CD4-positive, alpha-beta T cell treated with Interferon gamma for 1 hour (primary cell): ENCODE measurements at places on chromosomes 3 and 15.

DNA sequence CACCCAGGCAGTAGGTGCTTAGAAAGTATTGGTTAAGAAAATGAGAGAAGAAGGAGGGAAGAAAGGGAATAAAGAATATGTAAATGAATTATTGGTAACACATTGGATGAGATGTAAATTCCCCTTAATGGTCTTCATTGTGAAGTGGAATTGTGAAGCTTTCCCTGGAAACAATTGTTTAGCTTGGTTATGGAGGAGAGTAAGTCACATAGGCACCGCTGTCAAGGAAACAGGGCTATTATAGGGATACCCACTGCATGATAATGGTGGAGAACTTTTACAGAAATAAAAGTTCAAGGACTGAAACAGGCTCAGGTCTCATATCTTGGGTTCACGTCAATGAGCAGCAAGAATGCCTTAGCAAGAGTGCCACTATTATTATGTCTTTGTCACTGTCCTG lies 9.5 kb downstream of the SYNPR start:
- no peak for DNase-seq

GRCh38 chr15:26391567-26392194 lies 381.2 kb downstream of the GABRB3 start:
- no peak for DNase-seq

GRCh38 chr15:81023483-81024264 lies 23.0 kb downstream of the TLNRD1 start:
- DNase-seq: peak; percentile 62

- DNase-seq: no peak
Measured at GRCh38 chr3:134354612-134355251, 19.5 kb downstream of the AMOTL2 start.

DNA sequence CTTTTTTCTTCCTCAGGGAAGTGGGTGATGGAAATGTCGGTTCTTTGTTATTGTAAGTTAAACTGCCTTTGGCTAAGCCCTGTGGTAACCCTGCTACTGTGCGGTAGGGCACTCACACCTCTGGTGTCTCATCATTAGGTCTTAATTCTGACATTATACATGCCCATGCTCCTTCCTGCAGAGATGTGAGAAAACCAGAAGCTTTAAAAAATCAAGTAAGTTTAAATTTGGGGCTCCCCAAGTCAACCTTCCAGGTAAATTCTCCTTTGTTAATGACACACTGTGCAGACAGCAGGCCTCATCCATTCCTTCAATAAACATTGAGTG lies 155.8 kb downstream of the FAM43A start:
- no peak for DNase-seq

GRCh38 chr3:140351466-140351865 lies 326.4 kb upstream of the TRIM42 start:
- DNase-seq: no peak

GRCh38 chr3:134619301-134619615 lies 31.6 kb downstream of the KY start:
- no peak for DNase-seq

- no peak for DNase-seq
Measured at GRCh38 chr3:71288269-71288930, 295.1 kb downstream of the FOXP1 start.

DNA sequence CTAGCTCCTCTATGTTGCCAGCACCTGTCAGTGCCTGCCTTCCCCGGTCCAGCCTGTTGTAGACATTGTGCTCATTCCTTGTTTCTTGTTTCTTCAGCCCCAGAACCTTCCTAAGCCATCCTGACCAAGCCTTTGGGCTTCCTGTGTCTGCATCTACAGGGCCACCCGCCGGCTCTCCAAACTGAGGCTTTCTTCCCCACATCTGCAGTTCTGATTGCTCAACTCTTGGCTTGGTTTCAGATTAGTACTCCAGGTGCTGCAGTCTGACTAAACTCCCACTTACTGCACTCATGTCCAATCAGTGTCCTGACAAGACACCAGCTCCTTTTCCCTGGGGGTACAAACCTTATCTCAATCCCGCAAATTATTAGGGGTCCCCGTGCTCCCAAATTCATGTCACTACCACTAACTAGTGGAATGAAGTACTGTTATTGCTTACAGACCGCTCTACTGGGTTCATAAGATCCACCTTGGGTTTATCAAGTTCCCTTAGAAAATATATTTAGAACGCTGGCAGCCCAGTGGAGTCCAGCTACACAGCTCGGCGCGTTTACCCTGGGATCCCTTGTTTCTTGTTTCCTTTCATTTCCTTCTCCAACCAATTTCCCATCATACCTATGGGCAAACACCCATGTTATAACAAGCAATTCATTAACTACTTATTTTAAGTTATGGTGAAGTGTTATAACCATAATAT lies 114.2 kb upstream of the TJP1 start:
- DNase-seq: no peak

- no peak for DNase-seq
Measured at GRCh38 chr3:37833302-37834186, 28.1 kb upstream of the CTDSPL start.

- DNase-seq: no peak
Measured at GRCh38 chr15:54256190-54256589, 277.9 kb downstream of the UNC13C start.

DNA sequence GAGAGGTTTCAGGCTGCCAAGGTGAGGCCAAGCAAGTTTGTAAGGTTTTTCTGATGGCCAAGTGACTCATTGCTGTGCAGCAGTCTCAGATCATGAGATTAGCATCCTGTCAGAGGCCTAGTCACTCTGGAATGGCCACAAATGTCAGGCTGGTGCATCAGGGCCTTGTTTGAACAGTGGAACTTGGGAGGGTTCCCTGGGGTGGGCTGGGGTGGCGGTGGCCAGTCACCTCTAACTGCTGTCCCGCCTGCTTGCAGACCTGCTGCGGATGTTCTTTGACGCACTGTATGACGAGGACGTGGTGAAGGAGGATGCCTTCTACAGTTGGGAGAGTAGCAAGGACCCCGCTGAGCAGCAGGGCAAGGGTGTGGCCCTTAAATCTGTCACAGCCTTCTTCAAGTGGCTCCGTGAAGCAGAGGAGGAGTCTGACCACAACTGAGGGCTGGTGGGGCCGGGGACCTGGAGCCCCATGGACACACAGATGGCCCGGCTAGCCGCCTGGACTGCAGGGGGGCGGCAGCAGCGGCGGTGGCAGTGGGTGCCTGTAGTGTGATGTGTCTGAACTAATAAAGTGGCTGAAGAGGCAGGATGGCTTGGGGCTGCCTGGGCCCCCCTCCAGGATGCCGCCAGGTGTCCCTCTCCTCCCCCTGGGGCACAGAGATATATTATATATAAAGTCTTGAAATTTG lies 2.8 kb upstream of the FAM131A start:
- no peak for DNase-seq

DNA sequence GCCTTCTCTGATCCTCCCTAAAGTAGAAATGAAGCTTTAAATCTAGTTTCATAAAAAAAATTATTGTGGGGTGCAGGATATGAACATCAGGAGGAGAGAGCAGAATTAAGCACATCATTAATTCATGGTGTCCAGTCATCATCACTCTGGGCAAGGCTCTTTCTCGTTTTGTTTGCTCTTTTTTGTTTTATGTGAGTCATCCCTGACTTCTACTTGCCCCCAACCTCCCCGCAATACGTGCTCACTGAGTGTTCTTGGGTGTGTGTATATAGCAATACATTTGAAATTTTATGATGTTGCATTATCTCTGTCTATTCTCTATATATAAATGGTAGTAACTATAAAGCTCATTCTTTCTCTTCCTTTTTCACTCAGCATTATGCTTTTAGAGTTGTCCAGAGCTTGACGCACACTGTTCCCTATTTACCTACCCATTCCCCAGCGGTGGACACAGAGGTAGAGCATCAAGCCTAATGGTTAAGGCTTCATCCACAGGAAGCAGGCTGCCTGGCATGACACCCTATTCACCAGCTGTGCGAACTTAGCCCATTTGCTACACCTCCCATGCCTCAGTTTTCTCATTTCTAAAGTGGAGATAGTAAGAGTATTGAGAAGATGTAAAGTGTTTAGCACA lies 72.3 kb downstream of the CD200R1L start:
- no peak for DNase-seq
